ENCODE measurements at places on chromosomes 3 and 15. TPM values are rescaled to one million over a fixed set of nuclear protein-coding genes. Genes with fewer than 3 reads are reported as not detected.

RASL12 gene
- polyA plus RNA-seq, result 11.4 TPM

FANCD2OS gene
- not detected for polyA plus RNA-seq

IQCF5 gene
- polyA plus RNA-seq, result not detected

ERICH6 gene
- polyA plus RNA-seq, result not detected

DUOXA2 gene
- not detected for polyA plus RNA-seq

PRC1 gene
- polyA plus RNA-seq, result 61.0 TPM

GOLGA8N gene
- polyA plus RNA-seq, result 3.2 TPM

SHC4 gene
- 5.1 TPM for polyA plus RNA-seq

VWA5B2 gene
- polyA plus RNA-seq, result not detected

KBTBD13 gene
- polyA plus RNA-seq, result not detected

SERPINI2 gene
- polyA plus RNA-seq, result not detected

CHRD gene
- 0.11 TPM for polyA plus RNA-seq

IL17RB gene
- not detected for polyA plus RNA-seq

SIDT1 gene
- not detected for polyA plus RNA-seq

GPR156 gene
- polyA plus RNA-seq, result 0.22 TPM

TGM5 gene
- polyA plus RNA-seq, result not detected

ITGA11 gene
- polyA plus RNA-seq, result 24.0 TPM

ARIH2 gene
- 77.5 TPM for polyA plus RNA-seq

EFCC1 gene
- 0.27 TPM for polyA plus RNA-seq

RAB6B gene
- 2.3 TPM for polyA plus RNA-seq

SERPINI1 gene
- polyA plus RNA-seq, result 0.88 TPM

RSRC1 gene
- 6.7 TPM for polyA plus RNA-seq

SOX14 gene
- polyA plus RNA-seq, result not detected

SPATA12 gene
- not detected for polyA plus RNA-seq

CKMT1A gene
- polyA plus RNA-seq, result not detected

NANOGP8 gene
- polyA plus RNA-seq, result 0.15 TPM

CTXN2 gene
- polyA plus RNA-seq, result not detected

OXSR1 gene
- polyA plus RNA-seq, result 34.7 TPM

CCDC12 gene
- 18.4 TPM for polyA plus RNA-seq

MYRIP gene
- not detected for polyA plus RNA-seq

GALNT15 gene
- polyA plus RNA-seq, result 23.0 TPM

NECTIN3 gene
- 71.9 TPM for polyA plus RNA-seq

PCOLCE2 gene
- polyA plus RNA-seq, result 0.96 TPM

LRRIQ4 gene
- not detected for polyA plus RNA-seq

OXSM gene
- 19.7 TPM for polyA plus RNA-seq

CLDN18 gene
- polyA plus RNA-seq, result not detected

LYZL4 gene
- polyA plus RNA-seq, result not detected

CHRNA7 gene
- polyA plus RNA-seq, result 0.04 TPM

STXBP5L gene
- not detected for polyA plus RNA-seq

FBN1 gene
- polyA plus RNA-seq, result 424 TPM

WDR76 gene
- 4.6 TPM for polyA plus RNA-seq

TSC22D2 gene
- polyA plus RNA-seq, result 29.3 TPM

CPLX3 gene
- polyA plus RNA-seq, result not detected
